ENCODE measurements at places on chromosomes 11 and 22.

DNA sequence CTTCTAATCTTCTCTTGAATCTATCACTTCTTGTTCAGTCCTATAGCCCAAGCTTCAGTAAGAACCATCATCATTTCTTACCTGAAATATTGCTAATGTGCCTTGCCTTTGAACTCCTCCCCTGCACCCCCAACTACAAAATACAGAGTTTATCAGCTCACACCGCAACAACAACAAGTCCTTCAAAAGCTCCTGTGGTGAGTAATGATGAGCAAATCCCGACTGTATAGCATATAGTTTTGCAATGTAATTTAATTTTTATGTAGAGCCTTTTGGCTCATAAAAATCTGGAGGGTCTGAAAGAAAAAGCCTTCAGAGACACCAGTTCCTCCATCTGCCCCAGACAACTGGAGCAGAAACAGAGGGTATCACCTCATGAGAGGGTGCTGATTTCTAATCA, 124.7 kb downstream of the ARHGAP32 start:
- no peak for DNase-seq

- no peak for DNase-seq
These were observed 101.5 kb downstream of the ZNF280B start for GRCh38 chr22:22407061-22407460.

GRCh38 chr11:113885897-113886296, 10.5 kb upstream of the USP28 start:
- DNase-seq: no peak

- DNase-seq: peak; percentile 14
These were observed 471 bp upstream of the CEP126 start for GRCh38 chr11:101914341-101914737.

DNA sequence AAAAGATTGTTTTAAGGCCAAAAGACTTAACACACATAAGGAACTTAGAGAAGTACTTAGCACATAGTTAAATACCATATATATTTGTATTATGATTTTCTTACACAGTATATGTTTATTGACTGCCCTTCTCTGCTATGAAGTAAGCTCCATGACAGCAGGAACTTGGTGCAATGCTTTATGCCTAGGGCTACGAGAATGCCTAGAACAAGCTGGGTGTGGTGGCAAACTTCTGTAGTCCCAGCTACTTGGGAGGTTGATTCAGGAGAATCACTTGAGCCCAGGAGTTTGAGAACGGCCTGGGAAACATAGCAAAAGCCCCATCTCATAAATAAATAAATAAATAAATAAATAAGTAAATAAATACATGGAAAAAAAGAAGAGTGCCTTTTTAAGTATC, 1.9 kb downstream of the SLC5A12 start:
- DNase-seq: no peak

DNA sequence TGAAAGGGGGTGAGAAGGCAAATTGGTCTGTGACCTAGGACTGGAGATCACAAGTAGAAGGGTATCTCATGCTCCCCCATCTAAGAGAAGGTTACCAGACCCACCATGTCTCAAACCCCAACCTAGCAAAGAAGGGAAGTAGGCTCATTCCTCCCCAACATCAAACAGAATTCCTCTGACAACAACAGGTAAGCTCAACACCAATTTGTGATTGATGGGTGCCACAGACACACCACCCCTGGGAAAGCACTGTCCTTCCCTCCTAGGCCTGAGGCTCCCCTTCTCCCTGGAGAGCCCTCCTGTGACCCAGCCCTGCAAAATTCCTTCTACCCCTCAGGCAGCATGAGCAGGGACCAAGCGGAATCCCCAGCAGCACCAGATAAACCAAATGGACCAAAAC, 154.3 kb downstream of the BUD13 start:
- no peak for DNase-seq

- DNase-seq: no peak
These were observed 745 bp upstream of the ZBTB44 start for GRCh38 chr11:130315354-130315970.

DNA sequence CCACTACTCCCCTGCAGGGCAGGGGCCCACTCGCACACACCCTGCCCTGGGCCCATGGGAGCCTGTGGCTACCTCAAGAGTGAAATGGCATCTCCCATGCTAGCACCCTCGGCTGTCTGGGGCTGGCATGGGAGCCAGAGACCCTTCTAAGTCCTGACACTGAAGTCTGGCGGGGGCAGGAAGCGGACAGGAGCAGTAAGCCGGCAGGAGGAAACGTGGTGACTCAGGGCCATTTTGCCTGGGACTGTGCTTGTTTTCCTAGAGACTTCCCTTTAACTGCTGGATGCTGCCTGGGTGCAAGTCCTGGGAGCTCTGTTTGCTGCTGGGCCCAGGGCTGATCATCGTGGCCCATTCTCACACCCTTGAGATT, 16.8 kb downstream of the RELT start:
- no peak for DNase-seq

GRCh38 chr11:22163394-22163797, 29.5 kb upstream of the ANO5 start:
- DNase-seq: no peak

DNA sequence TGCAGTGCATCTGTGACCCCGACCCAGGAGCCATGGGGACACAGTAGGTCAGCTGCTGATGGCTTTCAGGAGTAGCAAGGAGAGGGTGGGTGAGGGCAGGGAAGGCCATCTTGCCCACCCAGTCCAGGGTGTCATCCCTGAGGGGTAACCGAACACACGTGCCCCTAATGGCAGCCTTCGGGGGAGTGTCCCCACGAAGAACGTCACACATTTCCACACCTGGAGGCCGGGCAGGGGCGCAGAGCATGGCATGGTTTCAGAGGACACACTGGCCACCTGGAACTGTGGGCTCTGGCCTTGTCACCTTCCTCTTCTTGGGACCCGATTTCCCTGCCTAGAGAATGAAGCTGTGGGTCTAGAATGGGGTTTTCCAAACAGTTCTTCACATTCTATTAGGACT, 19.4 kb upstream of the BAIAP2L2 start:
- no peak for DNase-seq

- DNase-seq: no peak
These were observed 60.4 kb upstream of the PAX6 start for GRCh38 chr11:31871310-31872075.

DNA sequence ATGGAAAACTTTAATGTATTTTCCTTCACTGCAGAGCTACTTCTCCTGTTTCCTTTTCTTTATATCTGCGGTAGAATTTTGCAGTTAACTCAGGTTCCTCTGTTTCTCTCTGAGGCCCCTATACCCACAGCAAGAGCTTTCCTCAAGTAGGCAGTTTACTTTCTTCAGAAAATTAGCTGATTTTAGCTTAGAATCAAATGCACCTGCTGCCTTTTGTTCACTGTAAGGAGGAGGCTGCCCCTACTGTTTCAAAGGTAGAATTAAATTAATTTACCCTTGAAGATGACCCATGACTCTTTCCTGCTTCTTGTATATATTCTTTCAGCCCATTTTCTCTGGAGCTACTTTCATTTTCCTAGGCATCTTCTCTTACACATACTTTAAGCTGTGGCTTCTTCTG, 68.7 kb upstream of the GDPD4 start:
- no peak for DNase-seq

DNA sequence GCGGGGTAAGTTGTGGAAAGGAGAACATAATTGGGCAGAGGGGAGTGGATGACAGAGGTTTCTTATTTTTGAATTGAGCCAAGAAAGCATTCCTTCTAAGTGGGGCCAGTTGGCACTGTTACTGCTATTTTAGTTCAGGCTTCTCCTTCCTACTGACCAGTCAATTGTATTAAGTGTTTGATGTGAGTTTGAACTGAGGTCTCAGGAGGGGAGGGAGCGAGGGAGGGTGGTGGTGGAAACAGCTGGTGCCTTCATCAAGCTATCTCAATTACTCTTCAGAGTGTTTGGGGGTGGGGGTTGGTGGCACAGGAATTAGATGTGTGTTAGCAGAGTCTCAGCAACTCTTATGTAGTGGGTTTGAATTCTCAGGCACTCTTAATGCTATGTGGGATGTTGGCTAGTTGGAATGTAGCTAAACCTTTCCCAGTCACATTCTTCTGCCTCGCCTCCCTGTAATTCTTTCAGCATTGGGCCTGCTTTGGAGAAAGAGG, 14.5 kb downstream of the CTNND1 start:
- DNase-seq: peak; percentile 79

GRCh38 chr11:111808063-111808588, 41.9 kb upstream of the PPP2R1B start:
- DNase-seq: no peak

GRCh38 chr11:118018401-118018800, 32.2 kb downstream of the IL10RA start:
- no peak for DNase-seq

- DNase-seq: no peak
These were observed 44.6 kb downstream of the FZD4 start for GRCh38 chr11:86910592-86910991.

Measured in fibroblast of skin of left quadriceps (primary cell).